Stimulated activated CD4-positive, alpha-beta T cell treated with anti-CD3 and anti-CD28 coated beads, TNF-alpha, amount 100 ng/mL, for 4 hours (primary cell): ENCODE measurements at places on chromosomes 7 and 10.

GRCh38 chr10:13457958-13458686 is 70.7 kb downstream of the BEND7 start:
- no peak for DNase-seq

- DNase-seq = no peak
Observed at GRCh38 chr7:24637706-24638105, 64.5 kb downstream of the PALS2 start.

DNA sequence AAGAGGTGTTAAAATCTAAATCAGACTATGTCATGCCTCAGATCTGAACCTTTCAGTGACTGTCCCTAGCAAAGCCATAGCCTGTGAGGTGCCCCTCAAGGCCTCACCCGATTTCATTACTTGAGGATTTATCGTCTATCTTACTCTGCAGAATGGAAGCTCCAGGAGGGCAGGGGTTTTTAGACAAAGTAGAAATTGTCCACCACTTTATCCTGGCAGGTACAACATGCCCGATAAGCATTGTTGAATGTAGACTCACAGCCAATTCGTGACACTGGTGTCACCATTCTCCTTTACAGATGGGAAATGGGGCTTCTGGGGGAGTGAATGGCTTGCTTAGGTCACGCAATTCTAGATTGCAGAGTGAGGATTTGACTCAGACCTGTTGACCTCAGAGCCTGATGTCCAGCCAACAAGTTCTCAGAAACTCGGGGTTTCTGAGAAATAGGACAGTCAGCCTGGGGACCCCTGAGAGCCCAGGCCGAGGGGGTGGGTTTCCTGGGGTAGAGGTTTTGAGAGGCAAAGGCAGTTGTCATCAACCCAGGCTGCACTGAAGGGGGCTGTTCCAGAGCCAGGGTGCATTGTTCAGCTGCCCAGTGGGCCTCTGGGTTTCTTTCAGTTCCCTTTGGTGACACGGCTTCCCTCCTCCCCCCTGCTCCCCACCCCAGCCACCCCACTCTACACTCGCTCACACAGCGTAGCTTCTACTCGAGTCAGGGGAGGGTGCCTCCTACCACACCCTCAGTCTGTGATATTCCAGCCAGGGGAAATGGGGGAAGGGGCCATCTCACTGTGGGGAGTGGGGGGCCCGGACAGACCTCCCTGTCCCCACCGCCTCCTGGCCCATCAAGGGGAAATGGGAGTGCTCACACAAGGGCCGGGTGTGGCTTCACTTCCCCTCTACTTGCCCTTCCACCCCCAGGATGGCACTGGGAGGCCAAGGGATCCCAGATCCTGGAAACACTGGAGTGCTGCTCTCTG is 3.1 kb upstream of the IRF5 start:
- DNase-seq = no peak

GRCh38 chr7:121872831-121873288 is at the start of gene PTPRZ1:
TSS of gene PTPRZ1 (plus strand) at chr7:121873161. CDS start at chr7:121873500, 339 bp downstream.
- no peak for DNase-seq

DNA sequence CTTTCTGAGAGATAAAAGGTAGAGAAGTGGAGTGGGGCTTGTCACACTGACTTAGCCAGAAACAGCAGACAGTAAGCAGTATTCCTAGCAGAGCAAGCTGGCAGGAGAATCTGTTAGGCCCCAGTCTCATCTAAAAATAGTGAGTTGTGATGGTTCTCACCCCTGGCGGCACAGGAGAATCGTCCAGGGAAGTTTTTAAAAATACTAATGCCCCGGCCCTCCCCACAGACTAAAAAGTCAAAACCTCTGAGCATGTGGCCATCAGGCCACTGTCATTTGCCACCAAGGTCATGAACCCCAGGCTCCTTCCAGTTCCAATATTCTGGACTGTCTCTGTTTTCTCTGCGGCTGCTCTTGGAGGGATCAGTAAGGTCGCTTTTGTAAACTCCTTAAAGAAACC is 34.0 kb downstream of the LYZL1 start:
- DNase-seq = no peak
